ENCODE measurements at places on chromosomes 6 and 20. TPM values are rescaled to one million over a fixed set of nuclear protein-coding genes. Genes with fewer than 3 reads are reported as not detected.

The ATRN gene
- 42.5 TPM for total RNA-seq

DNA sequence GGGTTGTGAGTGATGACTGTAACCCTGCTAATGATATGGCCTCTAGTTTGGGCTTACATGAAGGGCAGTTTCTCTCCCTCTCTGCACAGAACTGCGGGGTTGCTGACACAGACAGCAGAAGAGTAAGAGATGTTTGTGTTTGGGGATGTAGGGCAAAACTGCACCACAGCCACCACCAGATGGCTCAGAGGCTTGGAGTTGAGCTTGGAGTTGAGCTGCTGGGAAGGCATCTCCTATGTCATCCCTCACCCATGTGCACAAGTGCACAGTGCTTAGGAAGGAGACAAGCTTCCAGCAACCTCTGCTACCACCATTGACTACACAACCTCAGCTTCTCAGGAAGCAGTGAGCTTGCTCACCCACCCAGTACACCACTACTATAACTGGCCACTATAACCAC lies 303.9 kb upstream of the DEFB112 start:
- DNase-seq, result no peak
- H3K27me3 ChIP-seq, result no peaks in the 10 kb centered on the region
- no peaks in the 10 kb centered on the region for H3K4me1 ChIP-seq

The TSPYL4 gene
- 22.0 TPM for total RNA-seq

DNA sequence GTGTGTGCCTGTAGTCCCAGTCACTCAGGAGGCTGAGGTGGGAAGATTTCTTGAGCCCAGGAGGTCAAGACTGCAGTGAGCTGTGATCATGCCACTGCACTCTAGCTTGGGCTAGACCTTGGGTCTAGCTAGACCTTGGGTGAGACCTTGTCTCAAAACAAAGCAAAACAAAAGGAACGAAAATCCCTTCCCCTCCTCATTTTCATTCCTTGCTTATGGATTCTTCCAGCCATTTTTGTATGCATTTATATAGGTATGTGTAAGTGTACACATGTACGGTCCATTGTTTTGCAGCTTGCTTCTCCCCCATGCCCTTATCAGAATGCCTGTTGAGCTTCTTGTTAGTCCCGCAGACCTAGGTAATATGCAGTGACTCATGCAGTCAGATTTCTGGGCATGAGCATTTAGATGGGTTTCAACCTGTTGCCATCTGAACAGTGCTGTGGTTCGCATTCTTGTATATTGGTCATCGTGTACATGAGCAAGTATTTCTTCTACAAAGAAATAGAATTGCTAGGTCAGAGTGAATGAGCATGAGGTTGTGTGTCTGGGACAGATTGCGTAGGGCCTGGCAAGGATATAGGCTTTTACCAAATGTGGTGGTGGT lies 73.2 kb downstream of the ATRN start:
- H3K4me3 ChIP-seq, result no peak overlapping the region
- no peak overlapping the region for H3K27ac ChIP-seq
- H3K36me3 ChIP-seq, result peaks cover 3% of the 10 kb centered on the region
- no peaks in the 10 kb centered on the region for H3K27me3 ChIP-seq

GRCh38 chr20:41830702-41831101 lies 212.5 kb upstream of the CHD6 start:
- no peaks in the 10 kb centered on the region for H3K4me1 ChIP-seq
- H3K27ac ChIP-seq, result no peak overlapping the region
- no peak for DNase-seq
- no peaks in the 10 kb centered on the region for H3K36me3 ChIP-seq

The RPL7L1 gene
- total RNA-seq, result 125 TPM

DNA sequence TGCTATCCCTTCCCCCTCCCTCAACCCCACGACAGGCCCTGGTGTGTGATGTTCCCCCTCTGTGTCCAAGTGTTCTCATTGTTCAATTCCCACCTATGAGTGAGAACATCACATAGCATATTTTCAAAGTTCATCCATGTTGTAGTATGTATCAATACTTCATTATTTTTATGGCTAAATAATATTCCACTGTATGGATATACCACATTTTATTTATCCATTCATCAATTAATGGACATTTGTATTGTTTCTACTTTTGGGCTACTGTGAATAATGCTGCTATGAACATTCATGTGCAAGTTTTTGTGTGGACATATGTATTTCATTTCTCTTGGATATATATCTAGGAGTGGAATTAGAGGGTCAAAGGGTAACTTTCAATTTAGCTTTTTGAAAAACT lies 58.7 kb upstream of the ARMC2 start:
- no peaks in the 10 kb centered on the region for H3K36me3 ChIP-seq
- no peak for DNase-seq
- no peaks in the 10 kb centered on the region for H3K27me3 ChIP-seq
- H3K4me3 ChIP-seq, result no peak overlapping the region
- no peaks in the 10 kb centered on the region for H3K4me1 ChIP-seq

The XKR7 gene
- total RNA-seq, result not detected

DNA sequence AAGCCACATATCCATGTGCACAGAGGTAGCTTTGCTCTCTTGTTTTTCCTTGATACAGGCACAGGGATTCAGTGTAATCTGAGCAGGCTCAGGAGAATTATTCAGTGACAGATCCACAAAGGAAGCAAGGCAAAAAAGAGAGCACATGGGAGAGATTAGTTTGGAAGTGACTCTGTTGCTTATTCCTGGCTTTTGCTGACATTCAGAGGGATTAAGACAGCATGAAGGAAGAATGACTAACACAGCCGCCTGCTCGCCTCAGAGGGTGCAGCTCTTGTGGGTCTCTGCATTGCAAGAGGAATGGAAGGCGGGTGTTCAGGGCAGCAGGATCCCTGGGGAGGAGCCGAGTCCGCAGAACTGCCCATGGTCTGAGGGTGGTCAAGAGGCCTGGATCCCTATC lies 203.4 kb upstream of the KCNQ5 start:
- H3K4me3 ChIP-seq, result no peak overlapping the region
- peak; percentile 89 for DNase-seq
- H3K27ac ChIP-seq, result no peak overlapping the region
- H3K36me3 ChIP-seq, result no peaks in the 10 kb centered on the region

The INSM1 gene
- total RNA-seq, result not detected

GRCh38 chr6:157169656-157170055 lies 153.7 kb downstream of the TMEM242 start:
- no peak overlapping the region for H3K27ac ChIP-seq
- peaks cover 23% of the 10 kb centered on the region for H3K36me3 ChIP-seq
- DNase-seq, result no peak
- no peak overlapping the region for H3K4me3 ChIP-seq
- no peaks in the 10 kb centered on the region for H3K27me3 ChIP-seq
- H3K4me1 ChIP-seq, result peaks cover 5% of the 10 kb centered on the region

DNA sequence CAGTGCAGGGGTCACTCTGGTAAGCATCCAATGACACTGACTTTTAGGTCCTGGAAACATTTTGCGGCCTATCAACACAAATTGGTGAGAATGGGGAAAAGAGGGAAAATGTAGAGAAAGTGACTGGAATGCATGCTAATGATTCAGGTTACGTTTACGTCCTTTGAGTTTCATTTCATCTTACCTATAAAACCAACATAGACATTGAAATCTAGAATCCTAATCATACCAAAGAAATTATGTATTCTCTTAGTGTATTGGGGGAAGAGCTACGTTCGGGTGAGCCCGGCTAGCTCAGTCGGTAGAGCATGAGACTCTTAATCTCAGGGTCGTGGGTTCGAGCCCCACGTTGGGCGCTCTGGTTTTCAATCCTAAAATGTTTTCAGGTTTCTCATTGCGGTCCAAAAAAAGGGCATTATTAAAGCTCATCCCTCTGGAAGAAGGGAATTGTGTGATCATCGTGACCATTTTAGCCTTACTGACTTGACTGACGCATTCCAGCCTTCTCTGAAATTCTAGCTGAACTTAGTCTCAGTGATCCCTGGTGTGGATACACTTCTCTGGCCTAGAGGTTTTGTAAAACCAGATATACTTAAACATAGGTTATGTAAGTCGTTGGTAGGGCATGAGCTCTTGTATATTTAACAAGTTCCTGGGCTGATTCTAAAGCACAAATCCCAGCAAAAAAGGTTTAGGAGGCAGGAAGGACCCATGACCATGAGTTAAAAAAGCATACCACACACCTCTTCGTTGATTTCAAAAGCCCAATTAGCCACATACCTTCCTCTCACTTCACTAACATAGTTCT lies 18.3 kb downstream of the HMGN4 start:
- DNase-seq, result peak; percentile 97
- H3K36me3 ChIP-seq, result no peaks in the 10 kb centered on the region
- no peaks in the 10 kb centered on the region for H3K27me3 ChIP-seq

DNA sequence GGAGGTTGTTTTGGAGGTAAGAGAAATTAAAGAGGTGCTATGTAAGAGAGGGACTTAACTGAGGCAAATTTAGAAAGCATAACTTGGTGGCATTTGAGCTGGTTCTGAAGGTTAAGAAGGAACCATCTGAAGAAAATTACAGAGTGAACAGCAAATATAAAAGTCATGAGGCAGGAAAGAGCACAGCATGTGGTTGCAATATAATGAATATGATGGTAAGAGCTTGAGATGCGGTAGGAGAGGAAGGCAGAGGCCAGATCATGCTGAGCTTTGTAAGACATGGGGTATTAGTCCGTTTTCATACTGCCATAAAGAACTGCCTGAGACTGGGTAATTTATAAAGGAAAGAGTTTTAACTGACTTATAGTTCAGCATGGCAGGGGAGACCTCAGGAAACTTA lies 279.1 kb downstream of the UTRN start:
- H3K27me3 ChIP-seq, result no peaks in the 10 kb centered on the region
- no peak overlapping the region for H3K27ac ChIP-seq
- no peaks in the 10 kb centered on the region for H3K36me3 ChIP-seq

GRCh38 chr6:35745509-35745908 lies 8.7 kb downstream of the ARMC12 start:
- H3K4me3 ChIP-seq, result no peak overlapping the region
- H3K27me3 ChIP-seq, result peaks cover 31% of the 10 kb centered on the region
- no peaks in the 10 kb centered on the region for H3K4me1 ChIP-seq
- no peaks in the 10 kb centered on the region for H3K36me3 ChIP-seq
- DNase-seq, result no peak

The TREM2 gene
- not detected for total RNA-seq

The ASF1A gene
- 24.4 TPM for total RNA-seq

- no peak for DNase-seq
- H3K27me3 ChIP-seq, result no peaks in the 10 kb centered on the region
- no peaks in the 10 kb centered on the region for H3K4me1 ChIP-seq
- H3K36me3 ChIP-seq, result no peaks in the 10 kb centered on the region
- H3K4me3 ChIP-seq, result no peak overlapping the region
These were observed 729.2 kb upstream of the MARCKS start for GRCh38 chr6:113127786-113128419.

The RBM24 gene
- 6.7 TPM for total RNA-seq

The NKX2-2 gene
- not detected for total RNA-seq

The ESR1 gene
- not detected for total RNA-seq

GRCh38 chr6:140372064-140372463 lies 997.6 kb upstream of the CITED2 start:
- no peaks in the 10 kb centered on the region for H3K27me3 ChIP-seq
- no peak overlapping the region for H3K4me3 ChIP-seq
- peaks cover 2% of the 10 kb centered on the region for H3K4me1 ChIP-seq
- H3K27ac ChIP-seq, result no peak overlapping the region

GRCh38 chr6:150549007-150549406 lies 50.7 kb upstream of the PLEKHG1 start:
- H3K27ac ChIP-seq, result no peak overlapping the region
- no peak for DNase-seq
- no peaks in the 10 kb centered on the region for H3K27me3 ChIP-seq
- no peaks in the 10 kb centered on the region for H3K36me3 ChIP-seq

The GUCA1A gene
- under 0.01 TPM for total RNA-seq

- no peaks in the 10 kb centered on the region for H3K4me1 ChIP-seq
- no peak overlapping the region for H3K27ac ChIP-seq
- no peaks in the 10 kb centered on the region for H3K27me3 ChIP-seq
- DNase-seq, result no peak
These were observed 72.5 kb downstream of the ANKS1A start for GRCh38 chr6:34961574-34961973.

DNA sequence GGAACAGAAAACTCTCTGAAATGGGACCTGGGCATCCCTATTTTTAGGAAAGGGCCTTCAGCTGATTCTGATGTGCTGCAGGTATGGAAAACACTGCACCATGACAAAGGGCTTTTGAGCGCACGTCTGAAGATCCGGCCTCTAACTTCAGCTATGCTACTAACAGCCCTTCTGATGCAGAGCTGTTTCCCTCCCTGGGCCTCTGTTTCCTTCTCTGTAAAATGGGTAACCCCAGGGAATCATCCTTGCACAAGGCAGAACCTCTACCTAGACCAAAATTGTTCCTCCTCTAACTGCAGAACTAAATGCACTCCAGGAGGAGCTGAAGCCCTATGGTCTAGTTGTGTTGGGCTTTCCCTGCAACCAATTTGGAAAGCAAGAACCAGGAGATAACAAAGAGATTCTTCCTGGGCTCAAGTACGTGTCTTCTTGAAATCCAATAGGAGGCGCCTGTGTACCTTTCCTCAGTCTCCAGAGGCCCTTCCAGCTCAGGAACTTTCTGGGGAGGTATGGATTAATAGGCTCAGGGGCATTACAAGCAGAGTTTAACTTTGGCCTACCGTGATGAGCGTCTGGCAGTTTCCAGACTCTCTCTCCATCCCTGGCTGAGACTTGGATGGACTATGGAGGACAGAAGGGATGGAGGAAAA lies 5.9 kb downstream of the GPX5 start:
- no peaks in the 10 kb centered on the region for H3K27me3 ChIP-seq
- no peaks in the 10 kb centered on the region for H3K4me1 ChIP-seq
- H3K36me3 ChIP-seq, result no peaks in the 10 kb centered on the region
- H3K27ac ChIP-seq, result no peak overlapping the region
- H3K4me3 ChIP-seq, result no peak overlapping the region
- DNase-seq, result no peak

The LIME1 gene
- total RNA-seq, result 0.28 TPM

The RAET1L gene
- total RNA-seq, result not detected

DNA sequence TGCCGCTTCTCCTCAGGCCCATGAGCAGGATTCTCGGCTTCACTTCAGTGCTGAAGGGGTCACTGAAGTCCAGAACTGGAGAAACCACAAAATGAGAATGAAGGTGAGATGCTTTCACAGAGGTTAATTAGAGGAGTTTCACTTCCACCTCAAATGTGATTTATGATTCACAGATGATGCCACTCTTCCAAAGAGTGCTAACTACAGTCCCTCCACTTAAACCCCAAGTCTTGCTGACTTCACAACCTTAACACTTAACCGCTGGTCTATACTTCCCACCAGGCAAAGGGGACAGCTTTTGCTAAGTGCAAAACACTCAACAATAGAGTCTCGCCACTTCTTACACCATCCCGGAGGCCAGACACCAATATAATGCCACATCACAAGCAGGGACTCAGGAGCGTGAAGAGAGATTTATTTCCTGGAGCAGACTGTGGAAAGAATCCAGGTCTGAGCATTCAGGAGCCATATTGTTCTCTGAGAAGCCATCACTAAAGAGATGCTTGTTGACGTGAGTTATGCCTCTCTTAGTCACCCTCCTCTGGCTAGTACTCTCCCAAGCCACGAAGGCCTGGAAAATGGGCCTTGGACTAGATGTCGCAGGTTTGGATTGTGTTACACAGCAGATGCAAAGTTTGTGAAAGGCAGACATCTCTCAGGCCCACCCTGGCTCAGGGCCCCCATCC lies 24.4 kb downstream of the RRAGD start:
- no peaks in the 10 kb centered on the region for H3K4me1 ChIP-seq
- no peak overlapping the region for H3K4me3 ChIP-seq
- no peak for DNase-seq
- no peaks in the 10 kb centered on the region for H3K36me3 ChIP-seq
